CD4-positive, alpha-beta T cell (primary cell): ENCODE measurements at places on chromosomes 16 and 17. TPM values are rescaled to one million over a fixed set of nuclear protein-coding genes. Genes with fewer than 3 reads are reported as not detected.
A peak's percentile ranks its signal among the peaks of the same experiment; 100 is the strongest.

DNA sequence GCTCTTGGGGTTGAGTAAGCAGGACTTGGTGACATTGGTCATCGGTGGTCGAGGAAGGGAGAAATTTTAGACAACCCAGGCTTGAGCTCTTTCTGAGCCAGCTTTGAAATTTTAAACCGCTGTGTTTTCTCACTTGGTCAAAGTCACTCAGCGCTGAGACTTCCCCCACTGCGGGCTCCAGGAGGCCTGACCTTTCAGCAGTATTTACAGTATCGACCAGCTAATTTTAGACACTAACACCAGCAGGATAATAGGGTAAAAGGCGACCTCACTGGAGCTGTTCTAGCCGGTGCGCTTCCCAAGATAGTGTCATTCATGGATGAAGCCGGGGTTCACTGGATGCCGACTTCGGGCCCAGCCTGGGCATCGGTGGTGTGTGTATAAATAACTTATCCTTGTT, 29.7 kb upstream of the WSCD1 start:
- no peak for DNase-seq

- DNase-seq = no peak
Measured at GRCh38 chr17:31677681-31678080, 181.4 kb downstream of the COPRS start.

GRCh38 chr17:48393283-48393682, 36.7 kb downstream of the SKAP1 start:
- no peak for DNase-seq

- DNase-seq = peak; percentile 14
Measured at GRCh38 chr16:10552998-10553491, 27.4 kb downstream of the EMP2 start.

- no peak for DNase-seq
Measured at GRCh38 chr17:80747469-80747868, 202.8 kb downstream of the RPTOR start.

GRCh38 chr17:34797720-34798119, 163.5 kb downstream of the CCT6B start:
- DNase-seq = no peak

- DNase-seq = no peak
Measured at GRCh38 chr17:74981318-74981978, 6.0 kb upstream of the CDR2L start.

DNA sequence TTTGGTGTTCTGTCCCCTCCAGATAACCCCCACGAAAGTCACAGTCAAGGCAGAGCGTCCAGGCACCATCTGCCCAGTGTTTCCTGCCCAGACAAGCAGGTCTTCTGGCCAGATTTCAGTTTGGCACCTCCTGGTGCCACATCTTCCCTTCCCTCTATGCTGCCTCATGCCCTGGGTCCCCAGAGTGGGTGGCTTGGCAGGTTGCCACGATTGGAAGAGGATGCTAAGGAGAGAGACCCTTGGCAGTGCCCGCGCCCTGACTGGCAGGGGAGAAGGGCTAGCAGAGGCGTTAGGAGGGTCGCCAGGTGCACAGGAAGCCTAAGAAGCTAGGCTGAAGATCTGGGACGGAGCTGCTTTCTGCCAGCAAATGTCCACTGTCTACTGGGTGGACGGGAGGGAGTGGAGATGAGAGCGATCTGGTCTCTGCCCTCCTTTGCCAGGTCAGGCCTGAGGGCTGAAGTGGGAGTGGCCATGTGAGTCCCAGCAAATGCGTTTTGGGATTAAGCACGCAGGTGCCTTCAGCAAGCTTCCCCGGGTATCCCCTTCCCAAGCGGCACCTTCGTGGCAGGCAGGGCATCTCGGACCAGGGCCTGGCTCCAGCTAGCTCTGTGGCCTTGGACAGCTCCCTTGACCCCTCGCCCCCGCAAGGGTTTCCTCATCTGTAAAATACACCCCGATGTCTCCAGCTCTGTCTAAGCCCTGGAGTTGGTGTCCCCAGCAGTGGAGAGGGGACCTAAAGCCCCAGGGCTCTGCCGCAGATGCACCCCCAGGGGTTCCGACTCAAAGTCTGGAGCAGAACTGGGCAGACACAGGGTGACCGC, 13.4 kb upstream of the CD300A start:
- no peak for DNase-seq

- DNase-seq = peak; percentile 6
Measured at GRCh38 chr17:79933863-79934652, 94.8 kb upstream of the CBX4 start.

DNA sequence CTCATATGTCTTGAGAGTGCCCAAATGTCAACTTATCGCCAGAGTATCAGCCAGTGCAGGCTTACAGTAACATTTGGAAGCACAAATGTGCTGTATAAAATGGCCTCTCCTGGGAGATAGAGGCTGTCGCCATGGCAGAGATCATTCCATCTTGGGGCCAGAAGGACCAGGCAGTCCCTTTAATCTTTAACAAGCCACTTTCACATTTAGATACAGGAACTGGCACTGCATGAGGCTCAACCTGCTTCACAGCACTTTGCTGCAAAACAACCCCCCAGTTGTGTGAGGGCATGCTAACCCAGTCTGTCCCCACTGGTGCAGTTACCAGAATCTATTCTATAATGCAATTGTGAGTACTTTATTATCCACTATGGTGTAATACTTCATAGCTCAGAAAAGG, 4.7 kb upstream of the RFFL start:
- no peak for DNase-seq

GRCh38 chr17:48515925-48516900, 14.6 kb downstream of the HOXB1 start:
- no peak for DNase-seq

DNA sequence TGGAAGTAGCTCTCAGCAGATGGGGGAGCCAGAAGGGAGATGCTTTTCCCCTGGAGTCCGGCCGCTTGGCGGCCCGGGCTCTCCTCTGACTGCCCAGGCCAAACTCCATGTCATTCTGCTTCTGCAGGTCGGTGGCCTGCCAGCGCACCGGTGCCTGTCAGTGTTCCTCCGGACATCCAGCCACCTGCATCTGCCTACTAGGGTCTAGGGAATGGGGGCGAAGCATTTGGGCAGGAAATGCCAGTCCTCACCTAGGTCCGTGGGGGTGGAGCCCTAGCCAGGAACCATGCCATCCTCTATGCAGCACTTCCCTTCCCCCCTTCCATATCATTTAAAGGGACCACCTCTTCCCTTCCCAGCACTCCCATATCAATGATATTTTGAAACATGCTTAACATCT, 34.2 kb downstream of the GJC1 start:
- no peak for DNase-seq

- no peak for DNase-seq
Measured at GRCh38 chr16:56919099-56919800, 12.7 kb upstream of the HERPUD1 start.

- no peak for DNase-seq
Measured at GRCh38 chr16:22123759-22124490, 31.6 kb downstream of the VWA3A start.

GRCh38 chr16:48291303-48291702, 44.0 kb upstream of the ABCC11 start:
- no peak for DNase-seq

GRCh38 chr17:59848385-59848668, 44.4 kb downstream of the TUBD1 start:
- DNase-seq = no peak

DNA sequence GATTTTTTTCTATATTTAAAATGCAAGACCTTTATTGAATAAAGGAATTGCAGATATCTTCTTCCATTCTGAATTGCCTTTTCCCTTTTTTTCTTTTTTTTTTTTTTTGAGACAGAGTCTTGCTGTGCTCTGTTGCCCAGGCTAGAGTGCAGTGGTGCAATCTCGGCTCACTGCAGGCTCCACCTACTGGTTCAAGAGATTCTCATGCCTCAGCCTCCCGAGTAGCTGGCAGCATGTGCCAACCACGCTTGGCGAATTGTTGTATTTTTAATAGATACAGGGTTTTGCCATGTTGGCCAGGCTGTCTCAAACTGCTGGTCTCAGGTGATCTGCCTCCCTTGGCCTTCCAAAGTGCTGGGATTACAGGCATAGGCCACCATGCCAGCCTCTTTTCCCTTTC, 151.5 kb downstream of the CEP112 start:
- DNase-seq = no peak

DNA sequence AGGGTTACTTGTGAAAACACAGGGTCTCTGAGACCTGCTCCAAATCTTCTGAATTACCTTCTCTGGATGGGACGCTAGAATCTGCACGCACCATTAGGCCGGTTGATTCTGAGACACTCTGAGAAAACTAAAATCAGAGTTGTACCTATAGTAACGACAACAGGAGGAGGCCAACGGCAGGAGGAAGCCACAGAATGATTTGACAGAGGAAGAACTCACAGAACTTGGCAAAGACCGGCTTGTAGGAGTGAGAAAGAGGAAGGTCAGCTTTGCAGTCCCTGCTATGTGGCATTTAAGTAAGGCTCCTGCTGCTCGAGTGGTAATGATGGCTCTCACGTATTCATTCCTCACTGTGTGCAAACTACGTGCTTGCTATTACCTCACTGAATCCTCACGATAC, 483.0 kb downstream of the TMEM114 start:
- DNase-seq = no peak

GRCh38 chr16:53052519-53053501, at the start of gene CHD9NB:
Gene CHD9NB, minus strand, starts transcription at chr16:53052897. Its CDS starts 8,739 bp downstream, at chr16:53044158.
- DNase-seq = no peak

- DNase-seq = no peak
Measured at GRCh38 chr17:48270899-48271298, 159.1 kb downstream of the SKAP1 start.

GRCh38 chr17:40351359-40352236, 12.9 kb downstream of the GJD3 start:
- peak; percentile 39 for DNase-seq

DNA sequence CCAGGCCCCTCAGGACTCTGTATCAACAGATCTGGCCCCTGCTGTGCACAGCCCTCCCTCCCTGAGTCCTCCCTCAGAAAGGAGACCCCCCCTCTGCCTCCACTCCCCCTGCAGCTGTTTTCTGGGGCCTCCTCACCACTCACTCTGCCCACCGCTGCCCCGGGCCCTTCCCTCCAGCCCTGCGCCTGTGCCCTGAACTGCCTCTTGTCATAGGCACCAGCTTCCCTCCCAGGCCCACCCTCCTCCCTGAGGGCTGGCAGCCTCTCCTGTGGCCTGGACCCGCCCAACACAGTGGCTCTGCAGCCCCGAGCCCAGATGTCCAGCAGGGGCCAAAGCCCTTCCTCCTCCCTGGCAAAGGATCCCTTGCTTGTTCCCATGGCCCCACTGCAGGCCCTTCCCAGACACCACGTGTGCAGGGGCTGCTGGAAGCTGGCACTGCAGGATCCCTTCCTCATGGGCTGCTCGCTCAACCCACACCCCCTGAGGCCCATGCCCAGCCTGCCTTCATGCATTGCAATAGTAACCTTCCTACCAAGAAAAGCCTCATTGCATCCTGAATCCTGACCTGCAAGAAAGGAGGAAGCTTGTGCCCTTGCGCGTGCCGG, 25.8 kb downstream of the GNPTG start:
- DNase-seq = no peak

DNA sequence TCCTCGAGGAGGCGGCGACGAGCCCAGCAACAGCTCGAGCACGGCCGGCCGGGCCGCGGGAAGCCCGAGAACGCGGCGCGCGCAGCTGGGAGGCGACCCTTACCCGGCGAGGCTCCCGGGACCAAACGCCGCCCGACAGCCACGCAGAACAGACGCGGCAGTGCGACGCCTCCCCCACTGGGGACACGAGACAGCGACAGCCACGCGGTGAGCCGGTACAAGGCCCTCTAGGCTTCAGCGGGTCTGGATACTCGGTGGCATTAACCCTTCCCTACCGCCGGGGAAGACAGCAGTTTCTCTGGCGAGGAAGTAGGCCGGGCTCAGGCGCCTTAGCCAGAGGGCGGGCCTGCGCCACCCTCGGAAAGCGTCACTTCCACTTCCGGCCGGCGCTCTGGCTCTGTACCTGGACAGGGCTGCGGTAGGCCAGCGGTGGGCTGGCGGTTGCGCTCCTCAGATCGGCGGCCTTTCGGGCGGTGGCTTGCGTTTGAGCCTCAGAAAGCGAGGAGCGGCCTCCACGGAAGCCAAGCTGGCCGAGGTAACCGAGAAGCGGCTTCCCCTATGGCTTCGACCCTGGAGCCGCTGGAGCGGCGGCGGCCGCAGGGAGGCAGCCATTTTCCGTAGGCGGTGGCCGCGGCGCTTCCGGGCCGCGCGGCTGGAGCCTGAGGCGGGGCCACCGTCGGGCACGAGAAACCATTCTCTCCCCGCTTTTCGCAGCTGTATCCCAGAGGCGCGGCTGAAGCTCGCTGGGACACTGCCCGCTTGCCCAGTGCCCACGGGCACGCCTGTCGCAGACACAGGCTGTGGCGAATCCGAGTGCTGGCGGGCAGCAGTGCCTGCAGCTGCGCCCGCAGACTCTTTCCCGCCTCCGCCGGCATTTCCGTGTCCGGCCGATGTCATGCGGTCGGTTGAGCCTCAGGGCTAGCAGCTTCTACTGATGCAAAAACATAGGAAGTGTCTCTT, at the start of the genes TIGD7 and ZNF75A:
TSS of gene TIGD7 (minus strand) at position 322 of the 960 bp plus-strand sequence. CDS start 4,816 bp downstream, outside the sequence.
TSS of gene ZNF75A (plus strand) at position 389 of the 960 bp plus-strand sequence. CDS start 2,932 bp downstream, outside the sequence.
- DNase-seq = peak; percentile 83

- no peak for DNase-seq
Measured at GRCh38 chr17:67427424-67427823, 50.3 kb downstream of the PITPNC1 start.

- DNase-seq = peak; percentile 70
Measured at GRCh38 chr17:50148226-50149090, 2.0 kb downstream of the PPP1R9B start.

- DNase-seq = no peak
Measured at GRCh38 chr16:81435103-81435502, 9.5 kb upstream of the CMIP start.

GRCh38 chr16:66231452-66232160, 134.9 kb upstream of the CDH5 start:
- DNase-seq = no peak

- DNase-seq = no peak
Measured at GRCh38 chr16:53864819-53865493, 161.0 kb downstream of the FTO start.

Gene NLRP1
- total RNA-seq = 254 TPM

Gene RDM1
- total RNA-seq = not detected

Gene WDR90
- total RNA-seq = 10.3 TPM

Gene FBXW10B
- total RNA-seq = not detected

Gene CFAP97D1
- not detected for total RNA-seq

Gene CRYM
- not detected for total RNA-seq

Gene USP43
- 0.08 TPM for total RNA-seq

Gene CCL18
- not detected for total RNA-seq

Gene BCAR1
- 0.17 TPM for total RNA-seq

Gene EVI2A
- total RNA-seq = 38.4 TPM

Gene ABCC3
- total RNA-seq = not detected

Gene GJD3
- not detected for total RNA-seq

Gene NDUFB10
- 41.1 TPM for total RNA-seq

Gene SLC16A6
- total RNA-seq = 9.5 TPM

Gene UBALD2
- 253 TPM for total RNA-seq

Gene MYH3
- 5.4 TPM for total RNA-seq

Gene UTS2R
- not detected for total RNA-seq

Gene DNAH9
- total RNA-seq = not detected

Gene TPSG1
- not detected for total RNA-seq
